ENCODE measurements at places on chromosomes 12 and 14.

DNA sequence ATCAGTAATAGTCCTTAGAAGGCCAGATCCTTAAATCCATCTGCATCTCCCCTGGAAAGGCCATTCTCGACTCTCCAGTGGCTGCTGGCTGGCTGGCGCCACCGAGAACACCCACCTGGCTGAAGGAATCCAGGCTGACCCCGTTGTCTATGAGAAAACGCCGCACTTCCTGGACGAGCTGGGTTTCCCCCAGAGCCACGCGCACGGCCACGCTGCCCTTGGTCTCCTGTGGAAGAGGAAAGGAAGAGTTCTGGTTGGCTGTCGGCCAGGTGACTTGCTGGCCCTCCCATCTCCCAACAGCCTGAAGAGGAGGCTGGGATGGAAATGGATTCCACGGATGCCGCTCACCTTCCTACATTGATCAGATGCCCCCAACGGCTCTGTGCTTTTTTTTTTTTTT lies 23.9 kb downstream of the RBM19 start:
- DNase-seq, result no peak

DNA sequence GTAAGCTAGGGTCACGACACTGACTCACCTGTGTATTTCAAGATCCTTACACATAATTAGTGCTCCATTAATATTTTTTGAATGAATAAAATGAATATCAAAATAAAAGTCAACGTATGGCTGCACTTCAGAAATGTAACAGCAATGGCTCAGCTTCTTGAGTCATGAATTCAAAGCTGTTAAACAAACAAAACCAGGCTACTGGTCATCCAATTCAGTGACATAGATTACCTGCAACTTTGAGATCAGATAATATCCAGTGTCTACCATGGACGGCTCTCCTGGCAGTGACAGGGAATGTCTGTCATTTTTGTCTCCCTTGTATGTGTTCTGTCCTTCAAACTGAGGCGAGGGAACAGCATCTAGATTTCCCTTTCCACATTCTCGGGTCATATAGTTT lies 225.6 kb downstream of the EFCAB11 start:
- DNase-seq, result no peak

- no peak for DNase-seq
These were observed 26.8 kb upstream of the BMAL2 start for GRCh38 chr12:27305673-27306456.

DNA sequence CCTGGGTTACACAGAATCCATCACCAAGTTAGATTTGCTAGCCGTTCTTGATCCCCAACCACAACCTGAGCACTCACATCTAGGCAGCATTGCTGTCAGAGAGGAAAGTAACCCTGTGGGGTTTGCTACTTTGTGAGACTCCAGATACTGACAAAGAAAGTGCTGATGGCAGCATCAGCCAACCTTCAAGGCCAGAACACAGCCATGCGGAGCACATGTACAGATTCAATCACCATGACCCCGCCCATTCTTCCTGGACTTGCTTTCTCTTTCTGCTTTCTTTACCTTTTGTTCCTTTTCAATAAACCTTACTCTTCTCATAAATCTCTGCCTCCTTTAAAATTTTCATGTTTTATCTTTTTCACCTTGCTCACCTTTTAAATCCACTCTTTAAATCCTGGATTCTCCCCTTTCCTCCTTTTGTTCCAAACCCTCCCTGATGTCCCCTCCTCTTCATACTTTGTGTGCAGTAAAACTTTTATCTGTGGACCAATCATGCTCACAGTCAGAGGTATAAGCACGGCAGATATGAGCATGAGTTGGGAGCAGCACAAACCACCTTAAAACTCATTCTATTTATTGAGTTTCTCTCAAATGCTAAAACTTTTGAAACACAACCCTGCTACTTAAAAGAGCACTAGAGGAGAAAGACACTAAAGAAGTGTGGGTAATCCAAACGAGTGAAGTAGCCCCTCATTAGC lies 21.9 kb upstream of the CERS5 start:
- no peak for DNase-seq

DNA sequence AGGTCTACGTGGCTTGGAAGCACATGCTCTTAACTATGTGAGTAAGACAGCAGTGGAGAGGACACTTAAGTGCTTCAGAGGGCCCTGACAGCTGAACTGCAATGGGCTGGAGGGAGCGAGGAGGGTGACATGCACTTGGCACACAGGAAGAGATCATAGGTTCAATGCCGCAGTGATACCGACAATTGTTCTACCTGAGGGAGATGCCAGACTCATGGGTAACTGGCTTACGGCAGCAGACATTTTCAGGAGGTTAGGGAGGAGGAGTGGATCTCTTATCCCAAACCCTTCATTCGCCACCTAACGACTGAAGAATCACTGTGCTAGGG lies 68.4 kb downstream of the NTF3 start:
- no peak for DNase-seq

DNA sequence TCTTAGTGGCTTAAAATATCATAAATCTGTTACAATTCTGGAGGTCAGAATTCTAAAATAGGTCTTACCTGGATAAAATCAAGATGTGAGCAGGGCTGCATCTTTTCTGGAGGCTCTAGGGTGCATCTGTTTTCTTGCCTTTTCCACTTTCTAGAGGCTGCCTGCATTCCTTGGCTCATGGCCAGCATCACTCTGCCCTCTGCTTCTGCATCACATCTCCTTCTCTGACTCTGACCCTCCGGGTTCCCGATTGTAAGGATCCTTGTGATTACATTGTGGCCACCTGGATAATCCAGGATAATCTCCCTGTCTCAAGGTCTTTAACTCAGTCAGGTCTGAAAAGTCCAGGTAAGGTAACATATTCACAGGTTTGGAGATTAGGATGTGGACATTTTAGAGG lies 11.0 kb upstream of the BMP4 start:
- DNase-seq, result no peak

DNA sequence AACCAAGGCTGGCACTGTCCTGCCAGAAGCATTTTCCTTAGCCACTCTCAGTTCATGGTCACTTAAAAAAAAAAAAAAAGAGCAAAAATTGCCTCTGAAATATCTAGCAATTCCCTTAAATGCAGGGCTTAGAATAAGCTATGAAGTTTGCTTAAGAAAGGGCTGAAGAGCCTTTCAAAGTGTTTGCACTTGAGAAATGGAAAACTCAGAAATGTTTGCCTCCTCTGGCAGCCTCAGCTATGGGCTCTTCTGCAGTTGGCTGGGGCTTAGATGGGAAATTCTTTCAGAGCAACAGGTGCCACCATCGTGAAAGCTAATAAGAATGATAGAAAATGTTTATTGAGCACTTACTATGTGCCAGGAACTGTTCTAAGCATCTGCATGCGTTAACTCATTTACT lies 48.5 kb upstream of the TSPAN11 start:
- no peak for DNase-seq

- no peak for DNase-seq
These were observed 370.2 kb downstream of the TMEM117 start for GRCh38 chr12:44206045-44206444.

DNA sequence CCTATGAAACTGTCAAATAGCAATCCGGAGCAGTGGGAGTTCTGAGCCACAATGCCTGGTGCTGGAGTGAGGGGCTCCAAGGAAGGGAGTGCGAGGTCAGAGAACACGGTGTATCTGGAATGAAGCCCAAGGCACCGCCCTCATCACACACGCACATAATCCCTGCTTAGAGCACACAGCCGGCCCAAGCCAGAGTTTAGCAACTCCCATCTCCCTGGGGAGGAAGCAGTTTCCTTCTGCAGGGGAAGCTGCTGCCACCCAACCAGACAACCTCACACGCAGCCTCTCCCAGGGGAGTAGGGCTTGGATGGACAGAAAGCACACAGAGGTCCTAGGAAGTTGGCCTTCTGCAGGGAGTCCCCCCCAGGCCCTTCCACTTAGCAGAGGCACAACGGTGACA lies 31.3 kb downstream of the ACTN1 start:
- DNase-seq, result peak; percentile 71

- DNase-seq, result no peak
These were observed 48.7 kb downstream of the DAD1 start for GRCh38 chr14:22540293-22540692.

- no peak for DNase-seq
These were observed 176.5 kb downstream of the ZFP36L1 start for GRCh38 chr14:68616221-68616902.

GRCh38 chr12:30794020-30794419 lies 39.3 kb upstream of the CAPRIN2 start:
- DNase-seq, result no peak

GRCh38 chr12:12294215-12295005 lies 27.6 kb upstream of the LRP6 start:
- DNase-seq, result peak; percentile 45

DNA sequence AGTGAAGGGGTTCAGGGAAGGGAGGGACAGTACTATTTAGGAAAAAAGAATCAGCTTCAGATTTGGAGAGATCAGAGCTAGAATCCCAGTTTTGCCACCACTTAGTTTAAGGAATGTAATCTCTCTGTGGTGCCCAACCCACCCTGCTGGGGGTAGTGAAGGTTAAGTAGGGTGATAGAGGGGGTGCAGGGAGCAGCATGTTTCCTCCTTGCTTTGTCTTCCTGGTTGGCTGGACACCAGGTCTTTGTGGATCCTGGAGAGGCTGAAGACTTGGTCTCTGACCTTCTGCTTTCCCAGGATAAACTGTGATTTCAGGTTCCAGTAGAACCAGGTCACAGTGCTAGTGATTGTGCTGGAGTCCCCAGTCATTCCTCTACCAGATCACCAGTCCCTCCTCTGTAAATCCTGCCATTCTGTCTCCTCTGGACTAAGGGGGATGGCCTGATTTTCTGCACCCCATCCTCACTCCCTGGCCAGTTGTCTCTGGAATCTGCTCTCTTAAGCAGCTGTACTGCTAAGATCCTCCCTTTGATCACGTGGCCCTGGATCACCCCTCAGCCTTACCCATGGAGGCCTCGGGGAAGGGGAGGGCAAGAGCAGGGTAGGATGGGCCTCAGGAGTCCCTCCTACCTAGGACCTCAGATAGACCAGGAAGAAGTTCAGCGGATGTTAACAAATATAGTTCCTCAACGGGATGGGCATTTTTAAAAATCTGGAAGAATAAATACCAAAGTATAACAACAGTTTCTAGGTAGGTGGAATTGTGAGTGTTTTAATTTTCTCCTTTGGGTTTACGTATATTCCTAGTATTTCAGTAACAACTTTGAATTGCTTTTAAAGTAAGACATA lies 3.1 kb downstream of the MAP3K12 start:
- DNase-seq, result peak; percentile 80

DNA sequence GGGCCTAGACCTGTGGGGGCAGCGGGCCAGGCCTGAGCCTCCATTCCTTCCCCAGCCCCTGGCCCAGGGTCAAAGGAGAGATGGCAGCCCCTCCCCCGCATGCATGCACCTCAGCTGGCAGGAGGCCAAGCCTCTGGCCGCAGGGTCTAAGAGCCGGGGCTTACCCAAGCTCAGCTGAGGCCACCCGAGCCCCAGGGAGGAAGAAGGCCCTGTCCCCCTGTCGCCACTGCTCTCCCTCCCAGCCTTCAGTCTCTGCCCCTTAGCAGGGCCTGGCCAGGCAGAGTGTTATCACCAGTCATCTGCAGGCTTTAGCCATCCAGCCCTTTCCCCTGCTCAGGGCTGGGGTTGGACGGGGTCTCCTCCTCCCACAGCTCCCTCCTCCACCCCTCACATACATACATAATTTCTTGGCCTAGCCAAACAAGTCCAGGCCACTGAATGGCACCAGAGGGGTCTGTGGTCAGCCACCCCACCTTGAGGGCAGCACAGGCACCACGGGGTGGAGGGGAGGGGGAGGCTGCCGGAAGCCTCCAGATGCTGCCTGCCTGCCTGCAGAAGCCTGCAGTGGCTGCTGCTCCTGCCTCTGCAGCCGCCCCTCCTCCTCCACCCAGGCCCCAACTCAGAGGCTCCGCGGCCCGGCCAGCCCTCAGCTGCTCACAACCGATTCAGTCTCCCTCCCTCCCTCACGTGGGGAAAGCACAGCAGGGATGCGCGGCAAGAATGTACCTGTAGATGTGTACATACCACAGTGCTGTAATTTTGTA lies 22.8 kb downstream of the RAB35 start:
- no peak for DNase-seq

- no peak for DNase-seq
These were observed 26.3 kb downstream of the ATP2A2 start for GRCh38 chr12:110307372-110307771.
